ENCODE measurements at places on chromosomes 5 and 9. TPM values are rescaled to one million over a fixed set of nuclear protein-coding genes. Genes with fewer than 3 reads are reported as not detected.

SPINK1 gene
- total RNA-seq, result not detected

SLC46A2 gene
- not detected for total RNA-seq

SLC36A2 gene
- not detected for total RNA-seq

- no peak for DNase-seq
Observed at GRCh38 chr5:178372142-178372571, 139.6 kb upstream of the PHYKPL start.

- no peak for DNase-seq
Observed at GRCh38 chr5:1480217-1480616, 35.0 kb upstream of the SLC6A3 start.

COL23A1 gene
- 2.9 TPM for total RNA-seq

Measured in glutamatergic neuron (in vitro differentiated cells).